ENCODE measurements at places on chromosomes 4 and X.

GRCh38 chr4:182212211-182212761 is 30.9 kb upstream of the TENM3 start:
- peak; percentile 41 for DNase-seq

DNA sequence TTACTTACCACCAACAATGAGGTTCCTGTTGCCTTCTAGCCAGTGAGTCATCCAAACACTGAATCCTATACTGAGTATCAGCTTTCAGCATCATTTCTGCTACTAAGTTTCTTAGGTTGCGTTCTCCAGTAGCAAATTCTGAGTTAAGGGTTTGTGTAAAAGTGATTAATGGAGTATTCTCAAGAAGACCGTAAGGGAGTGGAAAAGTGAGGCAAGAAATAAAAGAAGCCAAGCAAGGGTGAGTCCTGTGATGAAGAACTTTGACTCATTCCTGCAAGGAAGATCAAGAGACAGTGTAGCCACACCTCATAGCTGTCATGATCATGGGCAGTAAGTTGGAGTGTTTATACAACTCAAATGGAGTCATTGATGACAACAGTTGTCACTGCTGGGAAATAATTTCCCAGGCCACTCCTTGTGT is 446.2 kb downstream of the RAPGEF2 start:
- no peak for DNase-seq

DNA sequence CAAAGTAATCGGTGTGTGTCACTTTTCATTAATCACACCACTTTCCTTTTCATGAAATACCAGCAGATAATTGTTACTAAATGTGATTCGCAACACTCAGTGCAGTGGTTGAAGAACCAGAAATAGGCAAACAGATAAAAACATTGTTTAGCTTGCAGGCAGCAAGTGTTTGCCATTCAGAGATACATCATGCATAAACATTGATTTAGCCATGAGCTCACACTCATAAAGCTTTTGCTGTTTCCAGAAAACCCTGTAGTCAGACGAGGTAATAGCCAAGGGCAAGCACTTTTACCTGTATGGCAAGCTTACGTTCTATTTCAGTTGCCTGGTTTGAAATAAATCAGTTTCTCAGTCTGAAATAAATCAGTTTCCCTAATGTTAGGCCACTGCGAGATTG is 542.0 kb upstream of the TENM3 start:
- DNase-seq, result no peak

GRCh38 chrX:84320614-84321013 is 132.6 kb upstream of the RPS6KA6 start:
- DNase-seq, result no peak

DNA sequence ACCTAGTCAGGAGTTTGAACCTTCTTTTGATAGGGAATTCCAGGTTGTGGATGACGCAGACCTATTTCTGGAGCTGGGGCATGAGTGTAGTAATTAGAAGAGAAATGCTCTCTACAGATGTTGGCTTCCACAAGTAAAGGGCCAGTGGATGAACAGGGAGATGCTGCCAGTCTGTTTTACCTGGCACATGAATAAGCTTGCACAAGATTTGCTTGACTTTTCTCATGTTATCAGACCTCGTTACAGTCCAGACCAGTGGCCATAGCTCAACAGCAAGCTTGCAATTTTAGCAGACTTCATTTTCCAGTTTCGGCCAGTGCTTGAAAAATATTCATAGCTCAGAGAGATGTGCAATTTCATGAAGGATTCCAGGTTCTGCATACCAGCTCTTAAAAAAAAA is 26.9 kb upstream of the SPANXB1 start:
- DNase-seq, result no peak

GRCh38 chrX:118694638-118695037 is 32.8 kb upstream of the IL13RA1 start:
- no peak for DNase-seq

GRCh38 chr4:53693909-53694308 is 102.6 kb upstream of the LNX1 start:
- DNase-seq, result no peak

DNA sequence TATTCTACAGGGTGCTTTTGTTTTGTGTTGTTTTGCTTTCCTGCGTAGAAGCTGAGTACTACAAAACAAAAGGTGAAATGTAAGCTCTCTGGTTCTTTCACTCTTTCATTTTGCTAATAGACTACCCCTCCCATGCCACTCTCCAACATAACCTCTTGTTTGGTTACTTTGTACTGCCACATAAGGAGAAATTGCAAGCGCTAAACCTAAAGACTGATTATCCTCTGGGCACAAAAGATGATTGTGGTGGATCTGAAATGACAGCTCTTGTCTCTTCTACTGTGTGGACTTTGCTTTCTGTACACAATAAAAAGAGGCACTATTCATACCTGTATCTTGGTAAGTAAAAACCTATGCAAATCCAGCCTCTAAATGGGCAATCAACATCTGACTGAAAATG is 5.3 kb downstream of the MBNL3 start:
- DNase-seq, result peak; percentile 21

- DNase-seq, result no peak
Observed at GRCh38 chrX:85243155-85243554, 424 bp downstream of the SATL1 start.

All from HAP-1 (cell line).